Midbrain (tissue), 1 donor: ENCODE measurements at places on chromosomes 4 and X.

GRCh38 chrX:46838974-46839480 is 2.2 kb downstream of the RP2 start:
- DNase-seq = no peak

DNA sequence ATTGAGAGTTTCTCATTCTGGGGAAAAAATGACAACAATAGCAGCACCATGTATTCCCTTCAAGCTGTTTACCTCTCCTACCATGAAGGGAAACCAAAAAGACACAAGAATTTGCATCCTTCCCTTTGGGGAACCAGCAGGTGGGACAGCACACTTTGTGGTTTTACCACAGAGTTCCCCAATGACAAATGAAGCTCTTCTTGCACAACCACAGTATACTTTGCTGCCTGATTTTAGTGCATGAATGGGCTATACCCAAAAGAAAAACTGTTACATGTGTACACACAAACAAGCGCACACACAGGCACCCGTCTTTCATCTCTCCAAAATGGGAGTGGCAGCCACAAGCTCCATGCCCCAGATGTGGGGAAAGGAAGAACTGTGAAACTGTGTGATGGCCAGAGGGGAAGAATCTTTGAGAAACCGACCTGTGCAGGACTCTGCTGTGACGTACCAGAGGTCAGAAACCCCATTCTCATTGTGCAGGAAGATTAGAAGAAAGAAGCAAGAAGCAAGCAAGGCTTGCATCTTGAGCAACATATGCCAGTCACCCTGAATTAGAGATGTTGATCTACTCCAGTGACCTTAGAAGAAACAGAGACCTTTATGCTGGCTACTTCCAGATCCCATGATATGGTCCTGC is 2.7 kb upstream of the MAML3 start:
- DNase-seq = no peak

GRCh38 chrX:147498796-147499195 is 412.9 kb upstream of the FMR1 start:
- DNase-seq = no peak

DNA sequence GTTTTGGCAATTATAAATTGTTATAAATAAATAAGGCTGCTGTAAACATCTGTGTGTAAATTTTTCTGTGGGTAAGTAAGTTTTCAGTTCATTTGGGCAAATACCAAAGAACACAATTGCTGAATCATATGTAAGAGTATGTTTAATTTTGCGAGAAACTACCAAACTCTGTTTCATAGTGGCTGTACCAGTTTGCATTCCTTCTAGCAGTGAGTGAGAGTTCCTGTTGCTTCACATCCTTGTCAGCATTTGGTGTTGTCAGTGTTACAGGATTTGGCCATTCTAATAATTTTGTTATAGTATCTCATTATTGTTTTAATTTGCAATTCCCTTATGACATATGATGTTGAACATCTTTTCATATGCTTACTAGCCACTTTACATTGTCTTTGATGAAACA is 48.4 kb downstream of the ARFIP1 start:
- DNase-seq = no peak

GRCh38 chrX:51571874-51572273 is 46.8 kb downstream of the CENPVL3 start:
- DNase-seq = no peak

GRCh38 chrX:9627922-9628321 is 137.7 kb downstream of the GPR143 start:
- DNase-seq = no peak

- DNase-seq = peak; percentile 64
Observed at GRCh38 chr4:4247696-4248028, 361 bp downstream of the TMEM128 start.

- DNase-seq = peak; percentile 58
Observed at GRCh38 chr4:113077575-113077974, 28.1 kb downstream of the ANK2 start.

DNA sequence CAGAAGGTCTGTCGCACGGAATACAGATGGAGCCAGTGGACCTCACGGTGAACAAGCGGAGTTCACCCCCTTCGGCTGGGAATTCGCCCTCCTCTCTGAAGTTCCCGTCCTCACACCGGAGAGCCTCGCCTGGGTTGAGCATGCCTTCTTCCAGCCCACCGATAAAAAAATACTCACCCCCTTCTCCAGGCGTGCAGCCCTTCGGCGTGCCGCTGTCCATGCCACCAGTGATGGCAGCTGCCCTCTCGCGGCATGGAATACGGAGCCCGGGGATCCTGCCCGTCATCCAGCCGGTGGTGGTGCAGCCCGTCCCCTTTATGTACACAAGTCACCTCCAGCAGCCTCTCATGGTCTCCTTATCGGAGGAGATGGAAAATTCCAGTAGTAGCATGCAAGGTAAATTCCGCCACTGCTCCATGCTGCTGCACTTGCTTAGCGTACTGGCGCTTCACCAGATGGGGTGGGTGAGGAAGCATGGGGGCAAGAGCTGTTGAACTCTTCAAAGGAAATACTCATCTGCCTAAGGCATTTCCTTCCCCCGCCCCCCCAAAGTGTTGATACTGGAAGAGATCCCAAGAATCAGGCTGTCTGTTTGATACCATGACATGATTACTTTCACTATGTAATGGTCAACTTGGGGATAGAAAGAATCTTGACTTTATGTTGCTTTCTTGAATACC is 24.8 kb downstream of the KLF3 start:
- no peak for DNase-seq

DNA sequence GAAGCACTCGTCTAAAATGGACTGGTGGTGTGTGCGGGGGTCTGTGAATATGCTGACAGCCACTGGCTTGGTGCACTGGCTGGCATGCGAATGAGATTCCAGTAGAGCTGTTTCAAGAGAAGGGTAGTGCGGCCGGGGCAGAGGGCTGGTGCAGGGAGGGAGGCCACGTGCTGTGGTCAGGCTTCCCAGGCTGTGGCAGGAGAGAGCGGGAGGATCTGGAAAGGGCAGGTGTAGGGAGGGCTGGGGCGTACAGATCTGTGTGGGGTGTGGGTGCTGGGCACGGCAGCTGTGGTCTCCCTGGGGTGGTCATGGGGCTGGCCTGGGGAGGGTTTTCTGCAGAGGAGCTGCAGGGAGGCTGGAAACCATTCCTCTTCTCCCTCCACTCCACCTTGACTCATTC is 30.2 kb downstream of the SORCS2 start:
- DNase-seq = no peak

GRCh38 chr4:6992728-6993677 is 50.2 kb upstream of the TADA2B start:
- DNase-seq = no peak

- DNase-seq = no peak
Observed at GRCh38 chr4:112328734-112329130, 31.6 kb downstream of the ALPK1 start.

DNA sequence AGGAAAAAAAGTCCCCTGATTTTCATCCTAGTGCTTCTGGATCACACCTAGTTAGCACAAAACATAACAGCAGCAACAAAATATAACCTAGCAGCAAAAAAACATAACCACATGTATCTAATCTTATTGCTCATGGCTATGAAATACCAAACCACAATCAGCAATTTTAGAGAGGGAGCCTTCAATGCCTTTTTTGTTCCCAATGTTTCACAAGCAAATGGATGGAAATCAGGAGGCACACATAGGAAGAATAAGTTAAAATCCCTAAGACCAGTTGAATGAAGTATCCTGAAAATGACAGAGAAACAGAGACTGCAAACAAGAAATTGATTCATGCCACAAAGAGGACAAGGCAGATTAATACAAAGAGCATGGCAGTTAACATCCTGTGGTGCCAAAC is 361.6 kb downstream of the GPM6A start:
- no peak for DNase-seq

DNA sequence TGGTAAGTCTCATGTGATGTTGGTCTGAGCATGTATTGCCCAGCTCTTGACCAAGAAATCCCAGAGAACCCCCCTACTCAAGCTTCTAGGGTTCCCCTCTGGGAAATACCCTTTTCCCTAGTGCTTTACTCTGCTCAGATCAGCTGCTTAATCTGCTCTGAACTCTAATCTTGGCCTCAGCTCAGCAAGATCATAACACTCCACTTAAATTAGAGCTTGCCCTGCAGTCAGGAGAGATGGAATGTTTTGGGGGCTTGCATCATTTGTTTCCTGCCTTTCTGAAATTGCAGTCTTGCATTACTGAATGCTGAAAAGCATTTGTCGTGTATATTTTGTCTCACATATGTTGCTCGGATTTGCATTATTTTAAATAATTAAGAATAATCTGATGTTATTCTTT is 1153.6 kb downstream of the FSTL5 start:
- DNase-seq = no peak
